ENCODE measurements at places on chromosomes 6 and 20.

DNA sequence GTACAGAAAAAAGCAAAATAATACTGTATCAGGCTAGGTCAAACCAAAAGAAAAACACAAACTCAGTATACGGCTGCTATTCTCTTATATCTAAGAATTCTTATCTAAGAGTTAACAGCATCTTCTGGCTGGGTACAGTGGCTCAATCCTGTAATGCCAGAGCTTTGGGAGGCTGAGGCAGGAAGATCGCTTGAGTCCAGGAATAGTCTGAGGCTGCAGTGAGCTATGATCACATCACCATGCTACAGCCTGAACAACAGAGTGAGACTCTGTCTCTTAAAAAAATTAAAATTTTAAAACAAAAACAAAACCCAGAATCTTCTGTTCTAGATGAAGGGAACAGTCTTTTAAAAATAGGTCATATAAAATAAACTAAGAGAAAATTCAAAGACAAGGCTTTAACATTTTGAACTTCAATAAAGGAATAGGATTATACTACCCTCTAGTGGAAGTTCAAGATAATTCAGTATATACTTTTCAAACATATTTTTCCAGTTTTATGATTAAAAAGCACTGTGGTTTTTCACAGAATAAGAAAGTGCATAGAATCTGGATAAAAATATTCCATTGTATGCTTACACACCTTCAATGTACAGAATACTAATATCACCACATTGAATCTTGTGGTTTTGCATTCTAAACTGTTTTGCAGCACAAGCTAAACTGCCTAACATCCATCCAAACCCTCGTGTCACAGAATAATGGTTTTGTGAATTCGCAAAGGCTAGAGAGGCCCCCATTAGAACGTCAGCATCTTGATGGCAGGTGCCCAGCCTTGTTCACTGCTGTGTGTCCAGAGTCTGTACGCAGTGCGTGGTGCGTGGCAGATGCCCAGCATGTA is 39.3 kb downstream of the DTNBP1 start:
- no peak for DNase-seq

DNA sequence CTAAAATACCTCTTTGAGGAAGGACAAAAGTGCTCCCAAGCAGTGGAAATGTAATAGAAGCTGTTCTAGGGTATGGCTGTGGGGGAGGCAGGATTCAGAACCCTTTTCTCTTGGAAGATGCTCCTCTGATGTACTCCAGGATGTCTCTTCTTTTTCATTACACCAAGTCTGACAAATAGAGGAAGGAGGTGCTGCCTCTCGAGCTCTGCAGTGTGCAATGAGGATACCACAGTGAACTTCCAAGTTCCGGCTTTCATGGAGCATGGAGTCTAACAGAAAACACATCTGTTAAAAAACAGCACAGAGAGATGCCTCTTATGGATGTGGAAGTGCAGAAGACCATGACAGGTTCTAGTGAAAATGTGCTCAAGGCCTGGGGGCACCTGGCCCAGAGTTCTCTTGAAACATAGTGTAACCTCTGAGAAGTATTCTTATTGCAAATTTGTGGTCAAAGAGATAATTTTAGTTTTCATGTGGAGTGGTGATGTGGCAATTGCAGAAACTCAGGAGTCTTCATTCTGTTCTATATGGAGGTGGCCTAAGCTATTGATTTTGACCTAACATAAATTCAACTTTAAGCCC is 362.0 kb upstream of the CITED2 start:
- DNase-seq: no peak

- no peak for DNase-seq
Measured at GRCh38 chr6:132749111-132749510, 8.6 kb downstream of the VNN2 start.

- DNase-seq: no peak
Measured at GRCh38 chr6:52877168-52877567, 32.3 kb downstream of the GSTA3 start.

GRCh38 chr6:170012037-170012330 is 260.6 kb downstream of the ERMARD start:
- no peak for DNase-seq

GRCh38 chr6:152482289-152482688 is 154.9 kb downstream of the SYNE1 start:
- DNase-seq: no peak

- DNase-seq: no peak
Measured at GRCh38 chr6:167092672-167093339, 30.1 kb upstream of the CCR6 start.

- DNase-seq: no peak
Measured at GRCh38 chr6:167550941-167551627, 226.2 kb downstream of the TTLL2 start.

GRCh38 chr6:3379482-3380060 is 77.3 kb downstream of the SLC22A23 start:
- DNase-seq: no peak

DNA sequence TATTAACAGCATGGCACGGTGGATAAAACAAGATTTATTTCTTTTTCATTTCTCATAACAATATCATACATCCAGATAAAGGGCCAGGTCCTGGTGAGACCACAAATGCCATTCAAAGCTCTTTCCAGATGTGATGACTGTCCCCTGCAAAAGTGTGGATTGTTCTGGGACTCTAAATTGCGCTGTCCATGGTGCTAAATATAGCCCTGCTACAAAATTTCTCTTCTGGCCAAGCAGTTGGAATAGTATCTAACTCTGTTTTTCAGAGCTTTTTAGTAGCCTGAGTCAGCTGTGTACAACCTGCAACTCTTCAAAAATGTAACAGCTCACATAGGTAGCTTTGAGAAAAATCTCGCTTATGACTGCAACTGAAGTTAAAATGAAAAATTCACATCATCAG is 115.8 kb downstream of the MANEA start:
- no peak for DNase-seq

- DNase-seq: no peak
Measured at GRCh38 chr6:168765752-168766151, 324.8 kb downstream of the SMOC2 start.

DNA sequence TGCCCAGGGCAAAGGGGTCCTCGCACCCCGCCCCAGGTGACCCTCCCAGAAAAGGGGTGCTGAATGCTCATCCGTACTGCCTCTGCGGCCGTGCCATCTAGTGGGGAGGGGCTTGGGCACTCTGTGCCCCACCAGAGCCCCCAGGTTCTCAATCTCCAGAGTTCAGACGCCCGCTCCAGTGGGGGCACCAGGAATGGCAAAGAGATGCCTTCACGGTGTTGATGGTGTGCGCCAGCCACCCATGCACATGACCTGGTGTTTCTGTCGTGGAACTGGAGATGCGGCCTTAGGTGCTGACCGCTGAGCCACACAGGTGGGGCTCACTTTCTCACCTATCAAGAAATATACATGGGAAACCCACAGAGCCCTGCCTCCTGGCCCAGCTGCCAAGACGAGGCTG is 30.8 kb downstream of the GNAS-AS1 start:
- no peak for DNase-seq

DNA sequence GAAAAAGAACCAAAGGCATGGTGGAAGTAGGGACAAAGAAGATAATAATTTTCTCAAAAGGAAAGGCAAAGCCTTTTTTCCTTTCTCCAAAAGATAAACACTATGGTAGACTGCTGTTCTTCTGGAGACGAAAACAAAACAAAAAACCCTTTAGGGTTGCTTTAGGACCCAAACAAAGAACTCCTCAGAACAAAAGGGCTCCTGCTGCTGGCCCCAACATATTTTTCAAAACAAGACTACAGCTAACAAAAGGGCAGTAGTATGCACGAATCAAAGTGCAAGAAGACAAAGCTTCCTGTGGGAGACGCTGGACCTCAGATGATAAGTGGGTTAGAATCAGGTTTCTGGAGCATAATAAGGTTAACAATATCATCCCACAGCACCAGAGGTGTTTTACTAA is 15.8 kb downstream of the NCOA5 start:
- no peak for DNase-seq

DNA sequence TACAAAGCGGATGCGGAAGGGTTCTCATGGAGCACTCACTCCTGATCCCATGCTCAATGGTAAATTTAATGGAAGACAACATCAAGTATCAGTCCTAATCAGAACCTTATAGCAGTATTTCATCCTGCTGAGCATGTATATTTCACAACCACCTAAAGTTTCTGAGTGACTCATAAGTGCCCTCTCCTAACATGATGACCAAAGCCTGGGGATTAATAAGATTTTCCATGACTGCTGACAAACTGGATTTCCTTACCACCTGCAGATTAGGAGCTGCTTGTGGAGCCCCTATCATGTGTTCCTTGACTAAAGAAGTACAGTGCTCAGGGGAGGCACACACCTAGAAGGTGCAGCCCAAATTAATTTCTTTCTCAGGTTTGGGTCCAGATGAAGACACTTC is 112.8 kb downstream of the INSM1 start:
- DNase-seq: no peak

DNA sequence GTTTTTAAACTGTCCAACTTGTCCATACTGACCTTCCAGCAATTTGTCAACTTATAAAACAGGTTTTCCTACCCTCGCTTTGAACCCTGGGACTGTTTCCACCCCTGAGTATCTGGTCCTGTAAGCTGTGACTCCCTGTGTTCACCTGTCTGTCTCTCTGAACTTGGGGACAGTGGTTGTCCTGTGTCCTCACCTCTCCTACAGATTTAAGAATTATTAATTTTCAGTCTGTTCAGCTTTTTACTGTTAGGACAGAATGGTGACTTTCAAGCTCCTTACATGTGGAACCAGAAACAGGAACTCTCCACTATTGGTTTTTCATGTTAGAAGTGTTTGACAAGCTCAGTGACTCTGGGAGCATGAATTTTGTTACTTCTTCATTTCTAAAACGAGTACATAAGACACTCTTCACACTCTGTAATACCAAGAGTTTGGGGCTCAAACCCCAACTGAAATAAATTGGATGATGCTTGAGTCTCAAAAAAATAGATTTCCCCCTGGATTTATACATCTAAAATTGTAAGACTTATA is 713.9 kb downstream of the COL12A1 start:
- no peak for DNase-seq

GRCh38 chr6:130138909-130139242 is 83.9 kb downstream of the SAMD3 start:
- DNase-seq: no peak

DNA sequence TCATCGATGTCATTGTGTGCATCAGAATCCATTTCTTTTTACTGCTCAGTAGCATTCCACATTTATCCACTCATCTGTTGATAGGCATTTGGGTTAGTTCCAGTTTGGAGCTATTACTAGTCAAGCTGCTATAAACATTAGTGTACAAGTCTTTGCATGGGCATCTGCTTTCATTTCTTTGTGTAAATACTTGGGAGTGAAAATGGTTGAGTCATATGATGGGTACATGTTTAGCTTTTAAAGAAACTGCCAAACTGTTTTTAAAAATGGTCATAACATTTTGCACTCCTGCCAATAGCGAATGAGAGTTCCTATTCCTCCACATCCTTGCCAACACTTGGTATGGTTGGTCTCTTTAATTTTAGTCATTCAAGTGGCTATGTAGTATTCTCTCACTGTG is 21.2 kb upstream of the SLC22A2 start:
- no peak for DNase-seq

DNA sequence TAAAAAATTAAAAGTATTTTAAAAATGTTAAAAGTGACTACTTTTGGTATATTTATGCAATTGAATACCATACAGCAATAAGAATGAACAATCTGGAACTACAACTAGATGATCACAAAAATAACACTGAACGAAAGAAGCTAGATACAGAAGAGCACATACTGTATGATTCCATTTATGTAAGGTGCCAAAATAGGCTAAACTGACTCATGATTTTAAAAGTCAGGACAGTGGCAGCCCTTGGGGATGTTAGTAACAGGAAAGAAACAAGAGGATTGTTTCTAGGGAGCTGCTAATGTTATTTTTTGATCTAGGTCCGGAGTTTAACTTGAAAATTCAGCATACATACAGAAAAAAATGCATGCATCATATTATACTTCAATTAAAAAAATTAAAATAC is 42.3 kb downstream of the KIF13A start:
- DNase-seq: no peak

DNA sequence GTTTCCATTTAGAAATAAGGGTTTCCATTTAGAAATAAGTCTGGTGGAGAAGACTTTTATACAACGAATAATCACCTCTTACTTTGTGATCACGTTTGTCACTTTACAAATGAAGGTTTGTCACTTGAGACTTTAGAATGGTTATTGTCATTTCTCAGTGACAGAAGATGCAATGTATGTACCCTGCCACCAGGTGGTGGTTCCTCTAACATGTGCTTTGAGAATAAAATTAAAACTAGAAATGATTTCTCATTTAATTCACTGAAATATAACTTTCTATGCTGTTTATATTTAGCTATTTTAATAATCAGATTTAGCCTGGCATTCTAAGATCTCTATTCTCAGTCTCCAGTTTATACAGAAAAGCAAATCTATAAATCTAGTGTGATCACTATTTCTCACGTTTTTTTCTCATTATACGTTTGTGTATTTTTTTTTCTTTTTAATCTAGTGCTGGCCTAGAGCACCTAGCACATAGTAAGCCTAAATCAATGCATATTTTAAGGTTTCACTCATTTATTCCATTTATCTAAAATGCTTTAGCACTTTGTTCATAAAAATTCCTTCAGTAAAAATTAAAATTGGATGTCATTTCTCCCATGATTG is 57.4 kb upstream of the TFAP2D start:
- DNase-seq: no peak

GRCh38 chr20:63686492-63687321 is 9.7 kb upstream of the TNFRSF6B start:
- no peak for DNase-seq

DNA sequence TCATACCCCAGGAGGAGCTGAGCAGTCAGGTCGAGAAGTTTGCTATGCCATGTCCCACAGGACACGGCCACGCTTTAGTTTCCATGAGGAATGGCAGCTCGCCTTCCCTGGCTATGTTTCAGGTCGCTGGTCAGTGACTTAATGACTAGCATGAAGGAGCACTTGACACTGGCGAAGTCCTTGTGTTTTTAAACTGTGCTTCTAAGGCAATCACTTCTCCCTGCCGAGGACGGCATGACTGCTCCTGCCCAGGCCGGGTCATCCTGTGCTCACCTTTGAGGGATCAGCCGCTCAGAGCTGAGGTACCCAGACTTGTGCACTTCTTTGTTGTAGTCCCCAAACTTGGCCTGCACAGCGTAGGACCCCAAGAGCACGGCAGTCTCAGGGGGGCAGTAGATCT is 34.1 kb downstream of the EZR start:
- DNase-seq: no peak

- DNase-seq: no peak
Measured at GRCh38 chr6:293193-294174, 1.2 kb downstream of the DUSP22 start.

DNA sequence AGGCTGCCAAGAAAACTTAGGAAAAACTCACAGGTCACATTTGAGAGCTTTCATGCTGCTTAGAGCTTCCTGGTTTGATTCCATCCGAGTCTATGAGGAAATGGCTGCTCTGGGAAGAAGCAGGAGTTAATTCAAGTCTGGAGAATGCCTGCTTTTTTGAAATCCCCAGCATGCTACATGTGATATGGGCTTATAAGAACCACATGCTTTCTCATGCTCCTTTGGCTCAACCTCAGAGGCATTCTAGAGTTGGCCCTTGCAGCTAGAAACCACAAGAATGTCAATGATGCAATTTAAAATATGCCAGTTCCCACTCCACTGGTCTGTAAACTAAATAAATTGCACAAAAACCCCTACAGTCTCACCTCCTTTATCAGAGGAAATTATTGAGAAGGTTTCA is 142.9 kb upstream of the OLIG3 start:
- DNase-seq: no peak

Measured in stimulated activated CD8-positive, alpha-beta memory T cell treated with anti-CD3 and anti-CD28 coated beads, Interleukin-15, amount 100 ng/mL, for 1 hour (primary cell).